Stimulated activated CD8-positive, alpha-beta memory T cell treated with anti-CD3 and anti-CD28 coated beads, Interleukin-4, amount 100 ng/mL, for 48 hours (primary cell): ENCODE measurements at places on chromosomes 2 and 18.

GRCh38 chr2:191757208-191757607 is 79.3 kb downstream of the NABP1 start:
- DNase-seq: no peak

DNA sequence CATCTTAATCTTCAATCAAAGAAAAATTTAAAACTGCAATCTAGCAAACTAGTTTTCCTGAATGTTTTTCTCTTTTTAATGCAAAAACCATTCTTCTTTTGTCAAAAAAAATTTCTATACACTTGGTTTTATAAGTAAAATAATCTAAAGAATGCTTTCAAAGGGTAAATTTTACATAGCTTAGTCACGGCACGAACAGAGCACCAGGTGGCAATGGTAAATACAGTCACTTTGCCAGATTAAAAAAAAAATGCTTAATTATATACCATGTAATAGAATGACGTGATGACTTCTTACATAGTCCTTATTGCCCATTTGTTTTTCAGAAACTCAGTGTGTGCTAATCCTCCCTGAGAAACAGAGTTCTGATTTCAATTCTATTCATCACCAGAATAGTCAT is 10.4 kb downstream of the FEZ2 start:
- DNase-seq: no peak

- DNase-seq: no peak
These were observed 220.6 kb upstream of the COPS8 start for GRCh38 chr2:236865052-236865451.

GRCh38 chr2:177295484-177295883 is 31.0 kb upstream of the NFE2L2 start:
- no peak for DNase-seq

DNA sequence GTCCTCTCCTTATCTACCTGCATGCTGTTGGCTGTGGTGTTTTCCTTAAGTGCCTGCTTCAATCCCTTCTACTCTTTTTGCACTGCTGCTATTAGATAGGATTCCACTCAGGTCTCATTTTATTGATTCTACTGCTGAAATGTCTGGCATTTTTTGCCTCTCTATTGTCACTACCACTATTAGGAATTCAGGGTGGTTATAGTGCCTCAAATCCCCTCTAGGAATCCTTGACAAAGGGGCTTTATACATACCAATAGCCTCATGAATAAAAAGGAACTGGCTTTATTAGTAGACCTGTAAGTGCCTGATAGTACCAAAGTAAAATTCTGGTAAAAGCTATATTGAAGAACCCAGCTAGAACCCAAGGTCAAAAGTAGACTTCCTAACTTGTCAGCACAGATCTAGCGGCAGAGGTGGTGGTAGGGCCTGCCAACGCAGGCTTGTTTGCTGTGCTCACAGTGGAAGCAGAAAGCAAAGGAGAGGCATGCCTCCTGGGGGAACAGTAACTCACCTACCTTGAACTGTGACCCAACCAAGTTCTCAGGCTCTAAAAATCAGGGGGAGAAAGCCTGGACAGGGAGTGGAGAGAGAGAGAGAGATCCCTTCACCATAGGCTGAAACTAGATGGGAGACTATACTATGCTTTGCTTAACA is 200.8 kb downstream of the RAB3GAP1 start:
- no peak for DNase-seq

GRCh38 chr18:68742206-68742605 is 27.3 kb upstream of the TMX3 start:
- no peak for DNase-seq

DNA sequence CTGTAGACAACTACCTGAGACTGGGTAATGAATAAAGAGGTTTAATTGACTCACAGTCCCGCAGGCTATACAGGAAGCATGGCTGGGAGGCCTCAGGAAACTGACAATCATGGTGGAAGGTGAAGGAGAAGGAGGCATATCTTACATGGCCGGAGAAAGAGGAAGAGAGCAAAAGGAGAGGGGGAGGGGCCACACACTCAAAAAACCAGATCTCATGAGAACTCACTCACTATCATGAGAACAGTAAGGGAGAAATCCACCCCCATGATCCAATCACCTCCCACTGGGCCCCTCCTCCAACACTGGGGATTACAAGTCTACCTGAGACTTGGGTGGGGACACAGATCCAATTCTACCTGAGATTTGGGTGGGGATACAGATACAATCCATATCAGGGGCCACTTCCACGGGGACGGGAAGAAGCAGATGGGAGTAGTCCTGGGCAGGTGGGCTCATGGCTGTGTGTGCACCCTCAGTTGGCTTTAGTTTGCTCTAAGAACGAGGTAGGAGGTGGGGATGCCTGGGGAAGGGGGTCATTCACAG is 9.9 kb downstream of the MAB21L4 start:
- no peak for DNase-seq

DNA sequence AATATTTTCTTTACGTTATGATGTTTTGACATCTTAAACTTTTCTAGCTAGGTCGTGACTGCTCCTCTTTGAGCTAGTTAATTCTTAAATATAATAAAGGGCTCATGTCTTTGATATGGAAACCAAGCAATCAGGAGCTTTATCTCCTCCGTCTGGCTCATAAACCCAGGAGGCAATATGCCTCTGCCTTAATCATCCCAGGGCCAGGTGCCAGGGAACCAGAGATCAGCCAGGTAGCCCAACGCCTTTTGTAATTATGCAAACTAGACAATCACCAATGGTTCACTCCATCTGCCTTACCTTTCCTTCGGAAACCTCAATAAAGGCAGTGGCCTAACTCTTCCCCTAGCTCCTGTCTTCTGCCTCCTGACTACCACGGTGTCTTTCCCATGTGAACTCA is 213.7 kb downstream of the KCNJ3 start:
- no peak for DNase-seq

GRCh38 chr18:75714766-75715165 is 287.3 kb upstream of the SMIM21 start:
- DNase-seq: no peak
